ENCODE measurements at places on chromosomes 1 and 21. TPM values are rescaled to one million over a fixed set of nuclear protein-coding genes. Genes with fewer than 3 reads are reported as not detected.

The ZBTB7B gene
- total RNA-seq, result 38.3 TPM

GRCh38 chr1:25922056-25922970 lies 16.1 kb upstream of the STMN1 start:
- no peaks in the 10 kb centered on the region for H3K36me3 ChIP-seq
- DNase-seq, result peak; percentile 74
- H3K4me1 ChIP-seq, result peaks cover 2% of the 10 kb centered on the region
- H3K4me3 ChIP-seq, result peak overlapping the region; percentile 83

- H3K4me1 ChIP-seq, result no peaks in the 10 kb centered on the region
- H3K4me3 ChIP-seq, result no peak overlapping the region
- no peaks in the 10 kb centered on the region for H3K27me3 ChIP-seq
- peaks cover 33% of the 10 kb centered on the region for H3K36me3 ChIP-seq
- no peak overlapping the region for H3K27ac ChIP-seq
These were observed 36.1 kb downstream of the SLC45A1 start for GRCh38 chr1:8354038-8354437.

- no peaks in the 10 kb centered on the region for H3K4me1 ChIP-seq
- no peak overlapping the region for H3K27ac ChIP-seq
- peaks cover 48% of the 10 kb centered on the region for H3K36me3 ChIP-seq
- H3K27me3 ChIP-seq, result no peaks in the 10 kb centered on the region
- H3K4me3 ChIP-seq, result no peak overlapping the region
These were observed 14.8 kb upstream of the METTL18 start for GRCh38 chr1:169809370-169810095.

GRCh38 chr21:25381936-25382452 lies 225.3 kb downstream of the MRPL39 start:
- H3K36me3 ChIP-seq, result no peaks in the 10 kb centered on the region
- no peaks in the 10 kb centered on the region for H3K4me1 ChIP-seq
- H3K27ac ChIP-seq, result no peak overlapping the region
- H3K27me3 ChIP-seq, result no peaks in the 10 kb centered on the region

GRCh38 chr1:84758968-84759491 lies 68.8 kb upstream of the SSX2IP start:
- H3K27ac ChIP-seq, result no peak overlapping the region
- H3K36me3 ChIP-seq, result no peaks in the 10 kb centered on the region
- H3K4me1 ChIP-seq, result no peaks in the 10 kb centered on the region
- H3K4me3 ChIP-seq, result no peak overlapping the region
- no peak for DNase-seq
- no peaks in the 10 kb centered on the region for H3K27me3 ChIP-seq

DNA sequence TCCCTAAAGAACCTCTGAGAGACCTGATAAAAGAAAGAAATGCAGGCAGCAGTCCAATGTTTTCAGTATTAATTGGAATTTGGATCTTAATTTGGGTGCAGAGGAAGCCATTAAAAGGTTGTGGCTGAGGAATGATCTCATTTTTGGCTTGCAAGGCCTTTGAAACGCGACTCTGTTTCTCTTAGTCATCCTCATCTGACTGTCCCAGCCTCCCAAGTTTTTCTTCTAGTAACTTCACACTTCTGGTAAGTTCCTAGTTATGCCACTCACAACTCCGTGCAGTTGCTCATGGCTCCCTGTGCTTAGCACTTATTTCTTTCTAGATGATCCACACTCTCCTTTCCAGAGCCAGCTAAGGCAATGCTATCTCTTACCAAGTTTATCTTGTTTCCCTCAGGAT lies 147.4 kb upstream of the USP24 start:
- no peak overlapping the region for H3K4me3 ChIP-seq
- H3K27me3 ChIP-seq, result no peaks in the 10 kb centered on the region
- DNase-seq, result no peak
- H3K36me3 ChIP-seq, result no peaks in the 10 kb centered on the region
- no peak overlapping the region for H3K27ac ChIP-seq
- H3K4me1 ChIP-seq, result no peaks in the 10 kb centered on the region

Data from H9 (cell line).